ENCODE measurements at places on chromosomes 2 and 18.

GRCh38 chr2:172496160-172496608 is 59.7 kb upstream of the PDK1 start:
- no peak for DNase-seq

- peak; percentile 76 for DNase-seq
These were observed 1.0 kb upstream of the BMPR2 start for GRCh38 chr2:202375033-202375608.

DNA sequence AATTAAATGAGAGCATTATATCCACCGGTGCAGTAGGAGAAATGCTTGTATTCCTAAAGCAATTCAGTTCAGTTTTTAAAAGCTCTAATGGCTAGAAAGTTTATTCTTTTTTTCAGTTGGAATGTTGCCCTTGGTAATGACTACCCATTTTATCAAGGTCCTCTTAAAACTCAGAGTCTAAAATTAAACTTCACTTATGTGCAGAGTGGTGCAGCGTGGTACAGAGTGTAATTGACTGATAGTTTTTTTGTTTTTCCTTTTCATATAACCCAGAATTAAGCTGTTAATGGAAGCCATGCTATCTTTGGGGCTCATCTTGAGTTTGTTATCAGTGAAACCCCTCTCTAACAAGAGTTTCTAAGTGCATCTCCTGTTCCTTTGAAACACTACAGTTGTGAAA is 21.4 kb downstream of the NCOA1 start:
- peak; percentile 11 for DNase-seq

DNA sequence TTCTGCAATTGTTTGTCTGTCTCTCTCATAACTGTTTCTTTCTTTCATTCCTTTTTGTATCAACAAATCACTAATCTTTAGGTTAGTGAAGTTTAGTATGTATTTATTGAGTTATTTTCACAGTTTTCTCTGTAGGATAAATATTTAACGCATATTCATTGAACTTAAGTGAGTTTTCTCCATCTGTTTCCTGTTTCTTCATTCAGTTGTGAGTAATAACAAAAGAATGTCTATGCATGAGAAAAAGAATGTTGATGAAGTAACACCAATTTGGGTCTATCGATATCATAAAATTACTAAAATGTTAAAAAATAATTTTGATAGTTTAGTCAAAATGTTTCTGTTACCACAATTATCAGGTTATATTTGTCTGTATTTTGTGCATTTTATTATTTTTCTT is 948.0 kb downstream of the DSC3 start:
- peak; percentile 25 for DNase-seq

- DNase-seq: no peak
These were observed 10.2 kb downstream of the MTA3 start for GRCh38 chr2:42578621-42579020.

- DNase-seq: no peak
These were observed 65.0 kb upstream of the RPL31 start for GRCh38 chr2:100936972-100937542.

- DNase-seq: no peak
These were observed 296.7 kb upstream of the ATP5MC3 start for GRCh38 chr2:175478096-175478768.

DNA sequence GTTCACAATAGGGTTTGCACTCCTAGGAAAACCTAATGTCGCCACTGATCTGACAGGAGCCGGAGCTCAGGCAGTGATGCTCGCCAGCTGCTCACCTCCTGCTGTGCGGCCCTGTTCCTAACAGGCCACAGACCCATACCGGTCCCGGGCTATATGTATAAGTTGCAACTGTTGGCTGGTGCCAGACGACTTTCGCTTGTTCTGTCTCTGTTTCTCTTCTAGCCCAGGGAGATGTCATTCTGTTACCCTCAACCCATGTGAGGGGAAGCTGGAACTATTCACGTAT is 170.3 kb downstream of the BCL2 start:
- DNase-seq: no peak

DNA sequence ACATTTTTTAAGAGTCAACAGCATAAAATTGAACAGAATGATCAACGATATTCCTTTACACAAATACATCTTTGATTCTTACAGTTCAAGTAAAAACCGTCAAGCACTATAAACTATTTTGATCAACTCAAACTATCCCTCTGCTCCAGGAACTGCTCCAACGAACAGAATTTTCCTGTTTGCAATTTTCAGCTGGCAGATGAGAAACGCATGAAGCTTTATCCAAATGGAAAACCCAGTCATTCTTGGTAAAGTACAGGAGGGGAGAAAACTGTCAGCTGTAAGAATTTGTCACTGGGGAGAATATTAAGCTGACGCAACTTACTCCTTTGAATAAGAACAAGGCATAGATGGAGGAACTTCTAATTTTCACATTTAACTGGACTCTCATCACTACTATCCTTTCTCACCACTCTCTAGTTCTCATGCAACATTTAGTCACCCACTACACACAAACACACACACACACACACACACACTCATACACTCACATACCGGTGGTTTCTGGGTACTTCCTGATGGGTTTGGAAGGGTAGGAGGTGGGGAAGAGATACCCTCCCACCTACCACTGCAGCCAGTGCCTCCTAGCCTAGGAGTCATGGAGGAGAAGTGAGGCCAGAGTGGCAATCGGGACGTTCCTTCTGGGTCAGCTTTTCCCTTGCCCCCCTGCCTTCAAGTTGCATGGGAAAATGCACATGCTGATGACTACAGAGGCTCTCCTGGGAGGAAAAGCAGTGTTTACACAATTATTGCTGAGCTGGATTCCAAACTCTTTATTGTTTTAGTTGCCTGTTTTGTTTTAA is 54.0 kb upstream of the SPATS2L start:
- peak; percentile 90 for DNase-seq

DNA sequence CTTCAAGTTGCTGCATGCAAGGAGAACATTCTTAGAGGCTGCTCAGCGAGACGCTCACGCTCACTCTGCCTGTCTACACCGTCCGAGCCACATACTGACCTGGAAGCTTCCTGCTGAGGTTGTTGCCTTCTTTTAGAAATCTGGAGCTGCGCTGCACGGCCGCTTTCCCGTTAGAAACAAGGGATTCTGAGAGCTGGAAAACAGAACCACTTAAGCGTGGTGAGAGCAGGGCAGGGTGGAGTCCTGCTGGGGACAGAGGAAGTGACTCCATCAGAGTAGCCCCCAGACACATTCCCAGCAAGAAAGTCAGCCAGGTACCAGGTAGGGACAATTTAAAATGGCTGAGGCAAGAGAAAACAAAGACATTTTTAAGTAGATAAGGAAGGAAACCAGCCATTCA is 135.2 kb downstream of the LAMA1 start:
- DNase-seq: no peak

DNA sequence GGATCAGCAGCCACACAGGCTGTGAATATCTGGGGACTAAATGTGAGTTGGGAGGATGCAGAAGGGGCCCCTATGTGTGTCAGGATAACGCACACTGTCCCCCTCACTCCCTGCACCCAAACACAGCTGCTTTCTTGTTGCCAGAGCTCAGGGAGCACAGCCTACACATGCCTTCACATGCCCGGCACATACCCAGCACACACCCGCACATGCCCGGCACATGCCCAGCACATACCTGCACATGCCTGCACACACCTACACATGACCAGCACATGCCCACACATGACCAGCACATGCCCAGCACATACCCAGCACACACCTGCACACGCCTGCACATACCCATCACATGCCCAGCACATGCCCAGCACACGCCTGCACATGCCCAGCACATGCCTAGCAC is 75.6 kb downstream of the TPO start:
- no peak for DNase-seq

DNA sequence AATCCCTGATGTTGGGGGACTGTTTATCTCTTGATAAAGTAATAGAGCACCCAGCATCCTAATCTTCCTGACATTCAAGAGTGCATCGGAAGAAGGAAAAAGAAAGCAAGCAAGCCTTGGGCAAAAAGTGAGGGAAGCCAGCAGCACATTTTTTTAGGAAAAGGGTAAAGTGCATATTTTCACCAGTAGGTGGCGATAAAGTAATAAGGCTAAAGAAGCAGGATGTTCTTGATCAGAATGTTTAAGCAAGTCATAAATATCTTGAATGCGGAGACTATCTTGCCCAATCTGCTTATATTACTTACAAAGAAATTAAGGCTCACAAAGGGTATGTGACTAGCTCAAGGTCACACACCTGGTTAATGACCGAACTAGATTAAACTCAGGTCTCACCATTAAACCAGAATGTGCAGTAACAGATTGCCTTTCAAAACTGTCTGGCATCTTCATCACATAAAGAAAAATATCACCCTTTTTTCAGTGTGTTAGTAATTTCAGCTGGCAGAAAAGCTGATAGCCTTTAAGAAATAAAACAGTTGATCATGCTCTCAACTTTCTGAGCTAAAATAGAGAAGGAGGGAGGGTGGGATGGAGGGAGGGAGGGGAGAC is 83.8 kb downstream of the VIT start:
- DNase-seq: peak; percentile 77

GRCh38 chr18:48006415-48007175 is 76.1 kb upstream of the SMAD2 start:
- DNase-seq: no peak

DNA sequence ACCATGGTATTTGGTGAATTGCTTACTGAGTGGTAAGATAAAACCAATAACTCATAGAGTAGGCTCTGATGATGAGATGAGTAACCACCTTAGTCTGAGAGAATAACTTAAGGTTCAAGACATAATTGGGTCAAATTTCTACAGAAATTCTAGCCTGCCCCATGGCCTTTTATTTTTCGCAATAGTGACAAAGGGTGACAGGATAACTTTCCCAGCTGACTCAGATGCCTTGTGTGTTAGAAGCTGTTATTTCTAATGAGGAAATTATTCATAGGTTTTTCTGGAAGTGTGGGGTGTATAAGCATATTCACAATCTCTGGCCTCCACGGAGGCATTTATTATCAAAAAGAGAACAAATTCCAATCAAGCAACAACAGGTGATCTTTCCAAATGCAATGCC is 159.0 kb downstream of the NUP35 start:
- no peak for DNase-seq

- peak; percentile 24 for DNase-seq
These were observed 27.7 kb downstream of the LAMA3 start for GRCh38 chr18:23716966-23717365.

GRCh38 chr2:207141386-207141785 is 24.4 kb downstream of the KLF7 start:
- DNase-seq: no peak

DNA sequence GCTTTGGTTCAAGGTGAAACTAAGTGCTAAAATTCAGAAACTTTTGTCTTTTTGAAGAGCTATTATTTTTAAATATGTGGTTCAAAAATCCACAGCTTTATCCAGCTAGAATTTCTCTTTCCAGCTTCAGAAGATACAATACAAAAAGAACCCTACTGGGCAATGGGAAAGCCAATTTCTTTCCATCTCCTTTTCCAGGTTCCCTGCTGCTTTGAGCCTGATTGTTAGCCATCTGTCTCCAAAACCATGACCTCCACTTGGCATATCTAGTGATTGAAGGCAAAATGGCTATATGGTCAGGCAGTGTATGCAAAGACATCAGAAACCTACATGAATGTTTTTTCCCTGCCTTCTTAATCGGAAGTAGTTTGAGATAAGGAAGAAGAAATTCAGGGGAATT is 134.1 kb downstream of the KCNH7 start:
- no peak for DNase-seq

- DNase-seq: no peak
These were observed 44.5 kb upstream of the RMDN2 start for GRCh38 chr2:37880551-37880950.

GRCh38 chr2:66697366-66697765 is 262.4 kb downstream of the MEIS1 start:
- DNase-seq: no peak

- DNase-seq: peak; percentile 25
These were observed 602.2 kb downstream of the NYAP2 start for GRCh38 chr2:226001716-226002115.

GRCh38 chr2:38155015-38155414 is 79.1 kb upstream of the CYP1B1 start:
- DNase-seq: no peak

DNA sequence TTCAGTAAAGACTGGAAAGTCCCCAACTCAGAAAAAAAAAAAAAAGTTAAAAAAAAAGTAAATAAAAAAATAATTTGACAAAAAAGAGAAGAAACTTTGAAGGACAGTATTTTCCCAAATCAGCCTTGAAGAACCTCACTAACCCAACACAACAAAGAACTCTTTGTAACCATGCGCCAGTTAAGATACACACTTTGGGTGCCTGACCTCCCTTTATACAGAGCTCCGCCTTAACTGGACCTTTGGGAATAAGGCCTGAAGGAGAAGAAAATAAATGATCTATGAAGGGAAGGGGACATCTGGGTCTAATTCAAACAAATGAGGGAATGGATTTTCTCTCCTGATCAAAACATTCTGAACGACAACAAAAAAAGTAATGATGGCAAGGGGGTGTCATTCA is 2.2 kb upstream of the GFPT1 start:
- no peak for DNase-seq

GRCh38 chr2:98280376-98281102 is 65.7 kb upstream of the CNGA3 start:
- DNase-seq: peak; percentile 49

DNA sequence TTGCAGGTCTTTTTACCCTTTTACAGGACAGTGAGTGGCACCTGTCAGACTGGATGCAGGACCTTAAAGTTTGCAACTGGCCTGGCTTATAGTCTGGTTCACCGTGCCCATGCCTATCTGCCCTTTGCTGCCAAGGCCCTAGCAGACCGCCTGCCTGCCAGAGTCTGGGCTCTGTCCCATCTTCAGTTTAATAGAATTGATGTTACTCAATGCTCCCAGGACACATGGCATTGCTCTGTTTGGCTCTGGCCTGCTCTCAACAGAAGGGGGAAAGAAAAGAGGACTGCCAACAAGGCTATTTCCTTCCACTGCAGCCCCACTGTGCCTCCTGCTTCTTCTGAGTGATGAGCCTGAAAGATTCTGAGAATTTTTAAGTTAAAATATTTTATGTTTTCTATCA is 25.6 kb upstream of the TMEM178A start:
- DNase-seq: no peak

GRCh38 chr2:143463719-143464118 is 334.5 kb downstream of the ARHGAP15 start:
- DNase-seq: no peak

DNA sequence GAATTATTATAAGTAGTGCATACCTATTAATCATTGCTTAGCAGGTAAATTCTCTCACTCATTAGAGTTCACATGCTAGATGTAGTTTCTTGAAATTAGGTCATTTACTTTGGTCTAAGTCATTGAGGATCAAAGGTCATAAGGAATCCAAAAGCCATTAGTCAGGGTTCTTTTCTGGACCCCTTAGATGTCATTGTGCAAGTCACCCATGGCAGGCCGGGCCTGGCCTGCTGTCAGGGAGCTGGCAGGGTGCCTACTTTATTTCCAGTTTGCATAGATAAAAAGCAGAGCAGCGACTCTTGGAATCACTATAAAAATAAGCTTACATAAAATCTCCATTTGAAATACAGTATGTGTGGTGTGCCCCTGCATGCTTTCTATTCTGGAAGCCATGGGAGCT is 91.3 kb downstream of the MEIS1 start:
- DNase-seq: no peak

DNA sequence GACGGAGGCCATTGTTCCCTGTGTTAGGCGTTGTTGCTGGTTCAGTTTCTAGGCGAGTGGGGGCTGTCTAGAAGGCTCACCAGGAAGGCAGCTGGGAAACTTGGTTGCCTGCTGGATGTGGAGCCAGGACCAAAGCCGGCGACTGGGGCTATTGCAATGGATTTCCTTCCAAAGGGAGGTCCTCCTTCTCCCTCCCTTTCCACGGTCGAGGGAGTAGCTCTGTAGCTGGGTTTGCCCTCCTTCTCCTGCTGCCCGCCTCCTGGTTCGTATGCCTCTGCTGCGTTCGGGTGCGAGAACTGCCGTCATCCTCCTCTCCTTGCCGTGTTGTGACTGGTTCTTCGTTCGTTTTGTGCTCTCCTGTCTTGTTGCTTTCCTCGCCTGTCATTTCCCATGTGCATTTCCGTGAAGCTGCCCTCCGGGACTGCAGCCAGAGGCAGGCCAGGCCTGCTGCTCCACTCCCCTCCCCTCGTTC is 203.4 kb downstream of the NEDD4L start:
- peak; percentile 34 for DNase-seq
